GF-D8 (cell line): ENCODE measurements at places on chromosomes 11 and 22.

DNA sequence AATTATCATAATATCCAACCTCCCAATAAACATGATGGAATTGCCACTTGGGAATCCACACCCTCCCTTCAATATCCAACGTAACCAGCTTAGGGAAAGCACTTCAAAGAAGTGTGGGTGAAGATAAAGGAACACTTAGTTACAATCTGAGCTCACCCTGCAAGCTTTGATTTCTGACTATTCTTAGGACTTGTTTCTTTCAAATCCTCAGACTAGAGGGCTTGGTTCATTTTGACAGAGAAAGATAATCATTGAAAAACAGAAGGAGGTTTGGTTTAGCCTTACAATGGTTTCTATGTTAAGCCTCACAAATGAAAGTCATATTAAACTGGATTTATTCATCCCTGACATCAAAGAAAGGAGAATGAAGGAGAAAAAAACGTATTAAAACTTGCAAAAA lies 57.9 kb upstream of the SYT13 start:
- DNase-seq = no peak

- no peak for DNase-seq
These were observed 305.6 kb downstream of the TBC1D22A start for GRCh38 chr22:47067911-47068625.

- no peak for DNase-seq
These were observed 70.4 kb upstream of the ARHGAP20 start for GRCh38 chr11:110782616-110783015.

DNA sequence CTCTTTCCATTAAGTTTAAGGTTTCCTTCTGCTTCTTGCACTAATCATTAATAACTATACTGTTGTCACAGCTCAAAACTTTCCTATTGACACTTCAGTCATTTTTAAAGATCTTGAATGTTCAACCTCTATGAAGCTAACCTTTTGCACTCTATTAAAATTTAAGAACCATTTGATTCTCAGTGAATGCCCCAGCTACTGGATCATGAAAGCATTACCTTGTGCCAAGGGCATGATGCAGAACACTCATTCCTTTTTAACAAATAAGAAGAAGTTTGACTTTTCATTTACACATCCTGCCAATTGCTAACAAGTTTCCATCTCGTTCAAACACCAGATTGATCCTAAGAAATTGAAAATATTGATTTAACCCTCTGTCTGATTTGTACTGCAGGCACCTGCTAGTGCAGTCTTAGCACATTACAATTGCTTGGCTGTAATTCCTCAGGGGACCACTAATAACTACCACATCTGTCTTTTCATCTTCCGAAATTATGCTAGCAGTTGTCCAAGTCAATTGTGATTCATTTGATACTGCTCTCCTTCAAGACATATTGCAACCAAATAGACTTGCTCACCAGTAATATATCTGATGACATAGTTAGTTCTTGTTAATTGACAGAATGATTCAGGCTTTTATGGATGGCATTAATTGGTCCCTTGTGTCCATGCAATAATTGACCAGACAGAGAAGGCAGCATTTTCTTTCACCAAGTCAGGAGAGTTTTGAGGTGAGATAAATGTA lies 158.4 kb downstream of the TEAD1 start:
- DNase-seq = no peak

- peak; percentile 1 for DNase-seq
These were observed 22.4 kb downstream of the ADM start for GRCh38 chr11:10327254-10327653.

- no peak for DNase-seq
These were observed 57.8 kb upstream of the PSMA1 start for GRCh38 chr11:14577835-14578529.

DNA sequence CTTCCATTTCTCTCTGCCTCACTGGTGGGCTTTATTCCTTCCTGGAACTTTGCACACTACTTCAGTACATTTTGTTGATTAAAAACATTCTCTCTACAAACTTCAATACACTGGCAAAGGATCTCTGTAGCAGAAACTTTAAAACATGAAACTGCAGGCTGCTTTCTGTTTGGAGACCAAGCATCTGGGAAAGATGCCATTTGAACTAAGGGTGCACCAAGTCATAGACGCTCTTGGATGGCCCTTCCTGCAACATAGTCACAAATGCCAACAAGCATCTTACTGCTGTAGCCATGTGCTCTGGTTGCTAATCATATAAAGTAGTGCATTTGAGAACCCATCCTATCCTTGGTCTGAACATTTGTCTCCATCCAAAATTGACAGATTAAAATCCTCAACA lies 56.4 kb downstream of the SNX19 start:
- DNase-seq = no peak
